Iris pigment epithelial cell (primary cell): ENCODE measurements at places on chromosomes 16 and 17.

- no peak for DNase-seq
These were observed 157.2 kb downstream of the TMEM132E start for GRCh38 chr17:34736611-34737010.

DNA sequence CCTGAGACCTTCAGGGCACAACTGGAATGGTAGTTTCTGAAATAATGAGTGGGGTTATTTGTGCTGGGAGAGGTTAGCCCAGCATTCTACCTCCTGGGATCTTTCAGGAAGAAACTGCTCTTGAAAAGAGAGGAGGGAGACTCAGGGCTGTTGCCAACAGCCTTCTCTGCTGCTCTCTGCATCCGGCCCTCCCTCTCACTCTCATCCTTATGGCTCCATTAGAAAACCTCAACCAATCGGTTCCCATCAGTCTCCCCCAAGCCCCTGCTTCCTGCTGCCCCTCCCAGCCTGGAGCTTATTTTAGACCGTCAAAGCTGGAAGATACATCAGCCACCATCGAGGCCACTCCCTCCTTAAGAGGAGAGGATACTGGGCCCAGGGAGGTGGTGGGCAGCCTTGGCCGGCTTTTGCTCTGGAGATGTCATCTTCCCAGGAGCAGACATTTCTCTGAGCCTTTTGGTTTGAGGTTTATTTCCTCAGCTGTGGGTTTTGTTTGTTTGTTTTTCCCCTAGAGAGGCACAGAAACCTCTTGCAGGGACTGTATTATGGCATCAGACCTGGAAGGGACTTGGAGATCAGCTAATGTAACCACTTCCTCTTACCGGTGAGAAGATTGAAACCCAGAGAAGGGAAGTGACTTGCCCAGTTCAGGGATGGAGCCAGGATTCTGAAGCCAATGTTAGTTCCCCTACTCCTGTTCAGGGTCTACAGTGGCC lies 2.7 kb downstream of the MPRIP start:
- DNase-seq, result peak; percentile 59

DNA sequence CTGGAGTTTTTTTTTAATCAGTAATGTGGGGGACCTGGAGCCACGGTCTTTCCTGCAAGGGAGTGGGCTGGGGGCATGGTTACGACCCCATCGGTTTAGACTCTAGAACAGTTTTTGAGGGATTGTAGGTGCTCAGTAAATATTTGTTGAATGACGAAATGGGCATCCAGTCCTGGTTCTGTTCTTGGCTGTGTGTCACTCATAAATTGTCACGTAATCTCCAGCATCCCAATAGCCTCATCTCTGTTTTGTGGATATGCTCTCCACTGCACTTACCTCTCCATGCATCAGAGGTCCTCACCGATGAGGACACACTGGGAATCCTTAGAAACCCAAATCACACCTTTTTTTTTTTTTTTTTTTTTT lies 497 bp upstream of the SLC38A7 start:
- DNase-seq, result no peak

DNA sequence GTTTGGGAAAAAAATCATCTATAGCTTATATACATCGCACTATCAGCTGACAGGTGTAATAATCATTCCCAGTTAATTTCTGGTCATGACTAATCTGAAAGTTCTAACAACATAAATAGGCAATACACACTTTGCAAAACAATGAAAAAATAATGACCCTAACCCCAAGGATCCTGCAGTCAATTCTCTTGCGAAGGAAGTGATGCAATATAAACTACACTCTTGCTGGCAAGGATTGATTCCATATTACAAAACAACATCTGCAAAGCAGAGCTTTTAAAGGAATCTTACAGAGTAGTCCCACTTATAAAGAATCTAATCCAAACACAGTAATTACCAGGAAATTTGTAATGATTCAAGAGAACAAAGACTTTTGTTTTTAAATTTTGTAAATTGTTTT lies 73.4 kb downstream of the MYO1D start:
- DNase-seq, result peak; percentile 5

- peak; percentile 66 for DNase-seq
These were observed 9.2 kb downstream of the PIGQ start for GRCh38 chr16:578870-579405.

- peak; percentile 3 for DNase-seq
These were observed 24.7 kb upstream of the PSMD7 start for GRCh38 chr16:74271872-74272271.

GRCh38 chr16:83929811-83930555 lies 23.1 kb upstream of the OSGIN1 start:
- no peak for DNase-seq

DNA sequence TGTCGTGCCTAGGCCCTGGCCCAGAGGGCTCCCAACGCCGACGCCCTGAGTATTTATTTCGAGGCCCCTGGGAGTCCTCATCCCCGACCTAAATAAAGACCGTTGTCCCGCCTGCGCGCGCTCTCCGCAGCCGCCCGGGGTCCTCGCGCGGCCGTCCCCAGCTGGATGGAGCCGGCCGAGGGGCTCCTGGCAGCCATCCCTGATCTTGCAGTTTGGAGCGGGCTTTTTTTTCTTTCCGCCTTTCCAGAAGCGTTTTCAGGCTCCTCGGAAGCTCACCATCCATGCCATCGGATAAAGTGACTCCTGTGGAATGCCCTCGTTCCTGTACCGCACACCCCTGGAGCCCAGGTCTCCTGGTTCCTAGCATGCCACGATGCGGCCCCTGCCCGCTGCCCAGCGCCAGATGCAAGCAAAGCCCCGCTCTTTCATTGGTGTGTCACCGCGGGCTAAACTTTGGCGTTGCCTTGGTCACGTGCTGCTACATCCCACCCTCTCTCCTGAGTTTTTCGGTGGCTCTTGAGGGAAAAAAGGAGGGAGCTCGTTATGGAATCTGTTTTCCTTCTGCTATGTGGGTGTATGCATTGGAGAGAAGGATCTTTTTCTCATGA lies 716 bp downstream of the TMEM94 start:
- DNase-seq, result no peak

DNA sequence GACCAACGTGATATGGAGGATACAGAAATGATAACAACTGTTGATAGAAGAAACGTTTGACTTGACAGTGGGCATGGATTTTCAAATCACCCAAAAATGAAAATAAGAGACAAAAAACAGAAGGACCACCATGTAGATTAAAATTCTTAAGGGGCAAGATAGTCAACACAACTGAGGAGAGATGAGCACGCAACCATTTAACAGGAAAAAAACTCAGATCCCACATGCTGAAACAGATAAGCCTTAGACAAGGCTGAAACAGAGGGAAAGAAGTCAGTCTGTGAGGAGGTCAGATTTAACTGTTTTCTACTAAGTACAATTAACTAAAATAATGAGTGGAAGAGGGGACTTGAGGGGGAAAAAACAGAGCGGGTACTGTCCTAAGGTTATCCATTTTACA lies 21.2 kb downstream of the RNF43 start:
- DNase-seq, result no peak

DNA sequence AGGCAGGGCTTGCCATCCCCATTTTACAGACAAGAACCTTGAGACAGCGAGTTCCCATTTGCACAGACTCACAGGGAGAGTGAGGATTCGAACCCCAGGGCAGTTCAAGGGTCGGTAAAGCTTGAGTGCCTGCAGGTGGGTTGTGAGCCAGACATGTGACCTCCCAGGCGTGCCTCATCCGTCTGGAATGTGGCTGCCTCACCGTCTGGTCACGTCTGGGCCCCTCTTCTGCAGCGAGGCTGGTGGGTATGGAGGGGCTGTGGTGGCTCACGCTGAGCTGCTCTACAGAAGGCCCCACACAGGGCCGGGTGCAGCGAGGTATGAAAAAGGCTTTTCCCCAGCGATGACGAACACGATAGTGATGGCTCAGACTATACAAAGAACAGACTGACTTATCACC lies 35.8 kb upstream of the LHX1 start:
- peak; percentile 80 for DNase-seq

DNA sequence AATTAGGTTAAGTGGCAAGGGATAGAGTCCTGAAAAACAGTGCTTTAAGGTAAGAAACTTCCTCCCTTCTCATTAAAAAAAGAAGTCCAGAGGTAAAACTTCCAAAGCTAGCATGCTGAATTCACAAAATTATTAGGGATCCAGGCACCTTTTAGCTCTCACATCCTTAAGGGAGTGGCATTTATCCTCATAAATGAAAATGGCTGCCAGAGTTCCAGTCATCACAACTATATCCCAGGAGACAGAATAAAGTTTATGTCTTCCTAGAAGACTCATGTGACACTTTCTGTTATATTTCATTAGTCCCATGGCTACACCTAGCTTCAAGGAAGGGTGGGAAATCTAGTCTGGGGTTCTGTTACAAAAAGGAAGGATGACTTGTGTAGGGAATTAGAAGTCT lies 23.3 kb upstream of the ADORA2B start:
- DNase-seq, result no peak

GRCh38 chr16:70746708-70747424 lies 54.1 kb downstream of the VAC14 start:
- peak; percentile 91 for DNase-seq

DNA sequence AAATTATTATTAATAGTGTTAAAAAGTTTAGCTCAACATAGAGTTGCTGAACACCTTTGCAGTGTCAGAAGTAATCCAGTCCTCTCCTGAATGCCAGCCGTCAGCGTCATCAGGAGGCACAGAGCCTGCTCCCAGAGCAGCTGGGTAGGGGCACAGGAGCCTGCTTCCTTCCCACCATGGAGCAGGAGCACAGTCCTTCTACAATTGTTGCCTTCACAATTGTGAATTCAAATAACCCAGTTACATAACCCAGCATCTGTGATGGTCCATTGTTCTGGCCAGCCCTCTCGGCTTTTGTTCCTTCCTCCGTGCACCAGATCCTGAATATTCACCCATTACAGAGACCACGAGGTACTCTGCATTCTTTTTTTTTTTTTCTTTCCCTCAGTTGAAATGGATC lies 393.9 kb upstream of the MAF start:
- DNase-seq, result no peak

DNA sequence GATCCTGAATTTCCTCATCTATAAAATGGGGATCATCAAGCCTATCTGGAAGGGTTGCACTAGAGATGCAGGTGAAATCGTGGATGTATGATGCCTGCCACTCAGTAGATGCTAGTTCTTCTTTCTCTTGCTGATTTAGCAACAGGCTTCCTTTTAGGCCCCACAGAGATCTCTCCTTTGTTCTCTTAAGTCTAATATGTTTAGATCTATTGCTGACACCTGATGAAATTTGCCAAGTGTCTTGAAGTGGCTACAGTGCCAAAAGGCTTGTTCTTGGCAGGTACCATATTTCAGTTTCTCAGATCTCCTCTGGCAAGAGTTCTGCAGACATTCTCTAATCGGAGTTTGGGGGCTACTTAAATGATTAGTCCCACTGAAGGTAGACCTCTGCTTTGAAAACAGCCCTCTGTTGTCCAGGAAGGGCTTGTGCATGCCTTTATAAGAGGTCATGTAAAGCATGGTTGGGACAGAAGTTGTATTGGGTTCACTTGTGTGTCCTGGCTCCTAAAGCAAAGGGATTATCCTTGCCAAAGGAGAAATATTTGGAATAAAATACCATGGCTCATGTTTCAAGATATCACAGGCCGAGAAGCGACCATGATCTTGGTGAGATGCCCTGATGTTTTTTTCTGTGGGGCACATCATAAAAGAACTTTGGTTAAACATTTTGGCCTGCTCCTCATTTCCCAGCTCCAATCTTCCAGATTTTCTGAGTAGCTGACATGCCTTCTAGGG lies 234.0 kb downstream of the MSI2 start:
- DNase-seq, result no peak

DNA sequence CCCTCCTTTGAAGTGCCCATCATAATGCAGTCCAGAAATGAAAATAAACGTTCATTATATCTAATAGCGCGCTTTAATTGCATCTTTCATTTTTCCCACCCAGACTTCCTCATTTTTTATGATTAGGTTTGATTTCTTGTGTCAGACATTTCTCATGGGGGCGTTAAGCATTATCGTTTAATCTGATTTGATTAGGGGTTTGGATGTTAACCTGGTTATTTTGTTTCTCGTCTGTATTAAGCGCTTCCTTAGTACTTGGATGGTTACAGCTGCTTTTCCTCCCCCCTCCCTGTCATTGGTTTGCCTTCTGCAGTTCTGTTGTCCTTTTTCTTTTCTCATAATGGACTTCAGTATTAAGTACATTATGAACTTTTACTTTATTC lies 540 bp downstream of the MFSD11 start:
- DNase-seq, result peak; percentile 38

GRCh38 chr17:77601054-77601979 lies 357.2 kb upstream of the TNRC6C start:
- no peak for DNase-seq

GRCh38 chr16:57797526-57798266 lies 4.6 kb downstream of the KIFC3 start:
- DNase-seq, result no peak

DNA sequence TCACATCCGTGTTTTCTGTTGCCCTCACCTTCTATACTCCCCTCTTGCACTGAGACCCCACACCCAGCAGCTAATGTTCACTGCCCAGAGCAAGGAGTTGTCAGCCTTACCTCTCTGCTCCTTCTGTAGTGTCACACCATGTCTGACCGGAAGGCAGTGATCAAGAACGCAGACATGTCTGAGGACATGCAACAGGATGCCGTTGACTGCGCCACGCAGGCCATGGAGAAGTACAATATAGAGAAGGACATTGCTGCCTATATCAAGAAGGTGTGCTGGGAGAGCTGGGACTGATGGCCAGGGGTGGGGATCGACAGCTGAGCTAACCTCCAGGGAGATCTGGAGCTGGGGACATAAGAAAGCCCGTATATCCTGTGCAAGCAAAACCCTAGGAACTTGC lies 3.7 kb downstream of the DYNLL2 start:
- DNase-seq, result no peak

DNA sequence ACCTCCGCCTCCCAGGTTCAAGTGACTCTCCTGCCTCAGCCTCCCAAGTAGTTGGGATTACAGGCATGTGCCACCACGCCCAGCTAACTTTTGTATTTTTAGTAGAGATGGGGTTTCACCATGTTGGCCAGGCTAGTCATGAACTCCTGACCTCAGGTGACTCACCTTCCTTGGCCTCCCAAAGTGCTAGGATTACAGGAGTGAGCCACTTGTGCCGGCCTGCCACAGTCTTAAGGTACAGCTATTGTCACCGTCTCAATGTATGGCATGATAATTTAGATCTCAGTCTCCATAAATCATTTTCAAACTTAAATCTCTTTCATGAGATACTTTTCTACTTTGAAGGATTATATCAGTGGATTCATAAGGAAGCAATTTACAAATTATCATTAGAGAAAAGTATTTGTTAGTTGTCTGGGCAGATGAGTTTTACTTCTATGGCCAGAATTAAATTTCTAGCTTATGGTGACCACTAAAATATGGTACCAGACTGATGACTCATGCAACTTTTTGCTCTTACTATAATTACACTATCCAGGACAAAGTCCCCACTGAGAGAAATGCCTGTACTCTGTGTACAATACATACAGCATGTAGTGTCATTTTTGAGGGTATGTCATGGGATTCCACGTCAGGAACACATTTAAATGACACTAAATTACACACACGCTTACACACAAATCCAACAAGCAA lies 1230.3 kb upstream of the GOT2 start:
- no peak for DNase-seq

GRCh38 chr16:78100112-78100467 lies 636 bp downstream of the WWOX start:
- DNase-seq, result peak; percentile 22

DNA sequence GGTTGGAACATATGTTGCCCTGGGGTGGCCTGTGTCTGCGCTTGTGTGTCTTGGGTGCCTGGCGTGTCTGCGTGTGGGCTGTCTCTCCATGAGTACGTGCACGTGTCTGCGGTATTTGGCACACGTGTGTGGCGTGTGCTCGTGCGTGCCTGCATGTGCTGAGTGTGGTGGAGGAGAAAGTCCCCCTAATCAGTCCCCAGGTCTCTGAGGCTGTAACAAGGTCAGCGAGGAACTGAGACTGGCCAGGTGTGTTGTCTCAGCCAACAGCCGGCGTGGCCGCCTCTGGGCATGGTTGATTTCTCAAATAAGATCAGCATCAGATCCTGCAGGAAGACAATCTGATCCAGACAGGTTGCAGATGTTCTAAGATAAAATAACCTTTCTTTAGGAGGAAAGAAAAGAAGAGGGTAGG lies 3.5 kb upstream of the CPNE7 start:
- no peak for DNase-seq
